Vagina (tissue), 2 donors: ENCODE measurements at places on chromosomes 7 and 10. TPM values are rescaled to one million over a fixed set of nuclear protein-coding genes. Genes with fewer than 3 reads are reported as not detected.

DNA sequence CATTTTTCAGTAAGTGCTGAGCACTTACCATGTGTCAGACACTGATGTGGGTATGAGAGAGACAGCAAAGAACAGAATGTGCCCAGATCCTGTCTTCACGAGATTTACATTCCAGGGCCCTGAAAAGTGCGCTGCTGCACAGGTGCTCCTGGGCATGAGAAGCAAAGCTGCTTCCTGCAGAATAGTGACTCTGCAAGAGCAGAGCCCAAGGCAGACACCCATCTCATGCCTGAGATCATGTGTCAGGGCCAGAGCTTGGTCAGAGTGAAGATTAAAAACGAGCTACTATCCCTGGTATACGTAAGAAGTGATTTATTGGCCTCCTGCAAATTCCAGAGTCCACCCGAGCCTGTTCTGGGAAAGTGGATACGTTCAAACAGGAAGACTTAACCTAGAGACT lies 824.4 kb downstream of the GRID1 start:
- DNase-seq, result no peak

GRCh38 chr7:79734181-79734580 lies 280.7 kb upstream of the MAGI2 start:
- no peak for DNase-seq

DNA sequence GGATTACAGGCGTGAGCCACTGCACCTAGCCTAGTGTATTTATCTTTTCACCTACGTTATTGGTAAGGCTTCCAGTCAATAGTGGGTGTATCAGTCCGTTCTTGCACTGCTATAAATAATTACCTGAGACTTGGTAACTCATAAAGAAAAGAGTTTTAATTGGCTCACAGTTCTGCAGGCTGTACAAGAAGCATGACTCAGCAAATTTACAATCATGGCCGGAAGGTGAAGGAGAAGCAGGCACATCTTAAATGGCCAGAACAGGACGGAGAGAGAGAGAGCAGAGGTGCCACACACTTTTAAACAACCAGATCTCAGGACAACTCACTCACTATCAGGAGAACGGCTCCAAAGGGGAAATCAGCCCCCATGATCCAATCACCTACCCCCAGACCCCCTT lies 873.3 kb upstream of the AUTS2 start:
- no peak for DNase-seq

DNA sequence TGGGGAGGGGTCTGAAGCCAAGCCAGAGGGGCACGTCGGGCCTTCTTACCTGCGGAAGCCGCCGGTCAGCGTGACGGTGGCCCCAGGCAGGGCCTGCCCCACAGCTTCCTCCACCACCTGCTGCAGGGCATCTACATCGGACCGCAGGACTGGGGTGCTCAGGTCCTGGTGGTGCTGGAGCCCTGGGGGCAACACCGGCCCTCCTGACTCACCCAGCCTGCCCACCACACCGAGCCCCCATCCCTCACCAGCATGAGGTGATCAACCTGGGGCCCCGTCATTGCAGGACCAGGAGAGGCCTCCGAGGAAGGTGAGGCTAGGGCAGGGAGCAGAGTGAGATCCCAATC lies 8.0 kb downstream of the POLM start:
- DNase-seq, result no peak

GPR85 gene
- total RNA-seq, result not detected
